Foreskin keratinocyte (primary cell): ENCODE measurements at places on chromosomes 6 and 20. TPM values are rescaled to one million over a fixed set of nuclear protein-coding genes. Genes with fewer than 3 reads are reported as not detected.

EPHA7 gene
- total RNA-seq, result under 0.01 TPM in 1 of 2 replicates, not detected in the other

CNKSR3 gene
- 2.4 and 3.2 TPM in 2 replicates for total RNA-seq

GFOD1 gene
- 10.3 and 11.1 TPM in 2 replicates for total RNA-seq

FAXC gene
- 11.7 and 14.2 TPM in 2 replicates for total RNA-seq

KIAA0408 gene
- 0.03 TPM in 1 of 2 replicates, not detected in the other for total RNA-seq

FNDC11 gene
- 0.53 and 0.78 TPM in 2 replicates for total RNA-seq

NKX2-2 gene
- total RNA-seq, result not detected in 2 replicates

CLVS2 gene
- total RNA-seq, result not detected in 2 replicates

BMP2 gene
- 7.3 and 8.2 TPM in 2 replicates for total RNA-seq

BANF2 gene
- total RNA-seq, result not detected in 2 replicates

OGFRL1 gene
- total RNA-seq, result 13.6 and 15.5 TPM in 2 replicates

NR2E1 gene
- total RNA-seq, result not detected in 2 replicates

VGLL2 gene
- total RNA-seq, result not detected in 2 replicates

GTF2H4 gene
- 23.6 and 25.9 TPM in 2 replicates for total RNA-seq

SIM1 gene
- total RNA-seq, result not detected in 2 replicates

FOXC1 gene
- 3.5 and 5.0 TPM in 2 replicates for total RNA-seq

TREML2 gene
- total RNA-seq, result 0.07 and 0.17 TPM in 2 replicates

HS3ST5 gene
- not detected in 2 replicates for total RNA-seq

PCK1 gene
- not detected in 2 replicates for total RNA-seq

FAM83D gene
- 38.1 and 51.8 TPM in 2 replicates for total RNA-seq

SIRPB1 gene
- total RNA-seq, result 0.99 and 1.1 TPM in 2 replicates

MEI4 gene
- total RNA-seq, result not detected in 2 replicates

FKBP1A gene
- 316 and 364 TPM in 2 replicates for total RNA-seq

TMEM244 gene
- not detected in 2 replicates for total RNA-seq

ADGRF4 gene
- 2.8 and 3.3 TPM in 2 replicates for total RNA-seq

DLL1 gene
- total RNA-seq, result 12.0 and 18.8 TPM in 2 replicates

SSTR4 gene
- not detected in 2 replicates for total RNA-seq

KIAA1755 gene
- 0.07 and 0.10 TPM in 2 replicates for total RNA-seq

LHFPL5 gene
- total RNA-seq, result not detected in 2 replicates

TPD52L2 gene
- 137 and 144 TPM in 2 replicates for total RNA-seq

FOXQ1 gene
- 2.8 and 4.5 TPM in 2 replicates for total RNA-seq

DSTN gene
- 398 and 412 TPM in 2 replicates for total RNA-seq

PLG gene
- total RNA-seq, result not detected in 2 replicates

OOEP gene
- 0.14 and 0.49 TPM in 2 replicates for total RNA-seq

SRMS gene
- total RNA-seq, result 0.11 and 0.17 TPM in 2 replicates

MYL9 gene
- 5.3 and 7.7 TPM in 2 replicates for total RNA-seq

PAX1 gene
- total RNA-seq, result not detected in 2 replicates

STK35 gene
- 18.9 and 19.0 TPM in 2 replicates for total RNA-seq

CDC40 gene
- 14.8 and 17.8 TPM in 2 replicates for total RNA-seq

GGT7 gene
- 4.3 and 5.7 TPM in 2 replicates for total RNA-seq

ECT2L gene
- total RNA-seq, result not detected in 2 replicates

APCDD1L gene
- total RNA-seq, result 2.1 and 4.4 TPM in 2 replicates

LY86 gene
- total RNA-seq, result not detected in 2 replicates

TTK gene
- 31.7 and 38.8 TPM in 2 replicates for total RNA-seq

TRIM15 gene
- total RNA-seq, result not detected in 2 replicates
